ENCODE measurements at places on chromosomes 13 and 19.

- DNase-seq, result no peak
Observed at GRCh38 chr13:21671620-21672286, 880 bp downstream of the FGF9 start.

DNA sequence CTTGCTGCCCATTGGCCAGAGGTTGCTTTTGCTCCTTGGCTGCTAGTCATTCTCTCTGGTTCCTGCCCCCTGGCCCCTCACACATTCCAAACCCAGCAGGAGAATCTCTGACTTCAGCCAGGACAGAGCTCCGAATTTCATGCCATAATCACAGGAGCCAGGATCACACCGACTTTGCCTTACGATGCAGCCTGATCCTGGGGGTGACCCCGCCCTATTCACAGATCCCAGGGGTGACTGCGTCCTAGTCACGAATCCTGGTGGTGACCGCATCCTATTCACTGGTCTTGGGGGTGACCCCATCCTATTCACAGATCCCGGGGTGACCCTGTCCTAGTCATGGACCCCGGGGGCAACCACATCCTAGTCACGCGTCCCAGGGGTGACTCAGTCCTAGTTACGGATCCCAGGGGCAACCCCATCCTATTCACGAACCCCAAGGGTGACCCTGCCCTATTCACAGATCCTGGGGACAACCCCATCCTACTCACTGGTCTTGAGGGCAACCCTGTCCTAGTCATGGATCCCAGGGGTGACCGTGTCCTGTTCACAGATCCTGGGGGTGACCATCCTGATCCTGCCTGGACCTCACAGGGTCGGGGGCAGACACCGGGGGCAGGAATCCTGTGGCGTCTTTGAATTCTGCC lies 7.4 kb upstream of the TEX29 start:
- no peak for DNase-seq

DNA sequence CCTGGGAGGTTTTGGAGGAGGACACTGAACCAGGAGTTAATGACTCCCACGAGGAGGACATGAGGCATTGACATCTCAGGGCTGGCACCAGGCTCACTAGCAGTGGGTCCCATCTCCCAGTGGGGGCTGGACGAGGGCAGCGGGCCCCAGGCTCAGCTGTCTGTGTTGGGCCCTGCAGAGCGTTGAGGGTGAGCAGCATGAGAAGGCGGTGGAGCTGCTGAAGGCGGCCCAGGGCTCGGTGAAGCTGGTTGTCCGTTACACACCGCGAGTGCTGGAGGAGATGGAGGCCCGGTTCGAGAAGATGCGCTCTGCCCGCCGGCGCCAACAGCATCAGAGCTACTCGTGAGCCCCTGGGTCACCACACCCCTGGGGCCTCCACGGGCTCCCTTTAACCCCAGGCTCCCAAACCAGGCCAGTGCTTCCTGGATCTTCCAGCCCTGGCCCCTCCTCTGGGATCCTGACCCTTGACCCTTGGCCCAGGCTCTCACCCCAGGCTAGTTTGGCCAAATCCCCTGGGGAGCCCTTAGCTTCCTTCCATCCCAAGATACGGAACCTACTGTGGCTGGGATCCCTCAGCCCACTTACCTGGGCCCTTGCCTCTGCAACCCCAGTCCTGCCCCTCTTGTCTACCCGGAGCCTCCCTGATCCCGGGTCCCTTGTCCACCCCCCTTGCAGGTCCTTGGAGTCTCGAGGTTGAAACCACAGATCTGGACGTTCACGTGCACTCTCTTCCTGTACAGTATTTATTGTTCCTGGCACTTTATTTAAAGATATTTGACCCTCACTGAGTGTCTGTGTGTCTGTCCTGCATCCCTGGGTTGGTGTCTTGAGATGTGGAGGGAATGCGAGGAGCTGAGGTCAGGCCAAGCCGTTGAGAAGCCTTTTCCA lies 1.0 kb downstream of the C19orf73 start:
- no peak for DNase-seq

DNA sequence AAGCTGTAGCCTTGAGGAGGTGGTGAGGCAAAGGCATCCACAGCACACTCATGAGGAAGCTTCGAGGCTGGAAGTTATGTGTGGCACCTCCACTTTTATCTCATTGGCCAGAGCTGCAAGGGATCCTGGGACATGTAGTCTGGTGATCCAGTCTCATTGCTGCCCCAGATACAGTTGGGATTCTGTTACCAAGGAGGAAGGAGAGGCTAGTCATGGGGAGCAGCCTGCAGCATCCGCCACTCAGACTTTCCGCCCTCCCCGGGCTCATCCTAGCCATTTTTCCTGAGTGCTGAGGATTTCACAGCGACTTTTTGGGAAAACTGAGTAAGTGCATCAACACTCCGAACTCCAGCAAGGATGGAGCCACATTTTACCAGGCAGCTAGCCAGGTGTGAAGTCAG lies 74.4 kb downstream of the DPF1 start:
- DNase-seq, result no peak

DNA sequence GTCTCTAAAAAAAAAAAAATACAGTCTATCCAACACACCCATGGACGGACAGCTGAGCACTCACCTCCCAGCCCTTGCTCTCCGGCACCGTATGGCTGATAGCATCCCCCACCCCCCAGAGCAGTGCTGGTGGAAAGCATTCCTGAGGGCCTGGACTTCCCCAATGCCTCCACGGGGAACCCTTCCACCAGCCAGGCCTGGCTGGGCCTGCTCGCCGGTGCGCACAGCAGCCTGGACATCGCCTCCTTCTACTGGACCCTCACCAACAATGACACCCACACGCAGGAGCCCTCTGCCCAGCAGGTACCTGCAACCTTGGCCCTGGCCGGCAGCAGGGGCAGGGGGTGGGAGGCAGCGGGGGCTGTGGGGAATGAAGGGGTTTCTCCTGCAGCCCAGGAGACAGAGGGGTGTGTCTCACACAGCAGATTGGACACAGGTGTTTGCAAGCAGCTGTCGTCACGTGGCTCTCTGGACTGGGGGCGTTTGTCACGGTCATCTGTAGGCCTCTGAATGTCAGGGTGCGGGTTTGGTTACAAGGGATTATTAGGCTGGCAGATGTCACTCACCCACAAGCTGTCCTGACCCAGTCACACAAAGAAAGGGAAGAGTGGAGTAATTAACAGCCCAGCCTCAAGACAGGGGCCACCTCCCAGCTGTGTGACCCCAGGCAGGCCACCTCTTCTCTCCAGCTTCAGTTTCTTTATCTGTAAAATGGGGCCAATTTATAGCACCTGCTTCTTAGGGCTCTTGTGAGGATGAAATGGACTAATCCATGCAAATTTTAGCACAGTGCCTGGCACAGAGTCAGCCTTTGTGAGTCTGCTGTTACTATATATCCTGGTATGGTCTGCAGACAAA lies 19.3 kb downstream of the PLD3 start:
- no peak for DNase-seq

DNA sequence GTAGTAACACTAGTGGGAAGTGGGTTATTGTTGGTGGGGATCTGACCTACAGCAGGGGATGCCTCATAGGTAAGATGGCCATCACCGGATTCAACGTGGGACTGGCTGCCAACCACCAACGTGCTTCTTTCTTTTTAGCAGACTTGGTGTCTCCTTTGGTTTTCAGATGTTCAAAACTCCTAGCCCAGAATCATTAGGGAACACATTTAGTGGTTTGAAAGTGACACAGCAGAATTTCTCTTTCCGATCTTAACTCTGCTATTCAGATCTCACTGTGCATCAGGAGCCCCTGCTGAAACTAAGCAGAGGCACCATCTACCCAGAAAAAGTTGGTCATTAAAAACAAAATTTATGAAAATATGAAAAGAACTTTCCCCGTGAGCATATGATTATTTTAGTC lies 36.7 kb upstream of the PCDH8 start:
- DNase-seq, result no peak

DNA sequence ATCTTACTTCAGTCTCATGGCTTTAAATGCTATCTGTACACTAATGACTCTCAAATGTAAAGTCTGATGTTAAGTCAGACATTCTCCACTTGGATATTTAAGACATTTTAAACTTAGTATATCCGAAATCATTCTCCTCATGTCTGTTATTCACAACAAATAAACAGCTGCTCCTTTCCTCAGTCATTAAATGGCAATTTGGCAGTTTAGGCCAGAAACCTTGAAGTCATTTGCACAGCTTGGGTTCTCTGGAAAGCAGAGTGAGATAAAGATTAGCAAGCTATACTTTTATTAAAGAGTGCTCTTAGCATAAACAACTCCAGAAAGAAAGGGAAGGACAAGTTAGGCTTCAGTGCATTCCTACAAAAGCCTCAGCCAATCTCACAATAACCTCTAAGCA lies 53.7 kb downstream of the DNAJC15 start:
- DNase-seq, result no peak

DNA sequence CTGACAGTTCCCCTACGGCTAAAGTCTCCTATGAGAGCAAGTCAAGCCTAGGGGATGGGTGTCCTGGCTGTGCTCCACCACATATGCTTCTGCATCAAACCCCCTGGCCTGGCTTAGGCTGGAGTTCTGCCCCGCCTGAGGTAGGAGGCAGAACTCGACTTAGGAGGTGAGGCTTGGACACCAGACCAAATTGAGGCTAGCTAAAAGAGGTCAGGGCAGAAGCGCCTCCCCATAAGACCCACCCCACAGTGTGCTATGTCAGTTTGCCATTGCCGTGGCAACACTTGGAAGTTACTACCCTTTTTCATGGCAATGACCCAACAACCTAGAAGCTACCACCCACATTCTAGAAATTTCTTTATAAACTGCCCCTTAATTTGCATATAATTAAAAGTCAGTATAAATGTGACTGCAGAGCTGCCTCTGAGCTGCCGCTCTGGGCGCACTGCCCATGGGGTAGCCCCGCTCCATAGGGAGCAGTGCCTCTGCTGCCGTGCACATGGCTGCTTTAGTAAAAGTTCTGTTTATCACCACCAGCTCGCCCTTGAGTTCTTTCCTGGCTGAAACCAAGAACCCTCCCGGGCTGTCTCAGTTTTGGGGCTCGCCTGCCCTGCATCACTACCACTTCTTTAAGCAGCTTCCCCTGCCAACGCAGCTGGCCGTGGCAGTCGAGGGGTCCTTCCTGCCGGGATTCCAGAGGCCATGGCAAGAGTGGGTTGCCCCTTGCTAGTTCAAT lies 20.2 kb downstream of the AP1M1 start:
- no peak for DNase-seq

- no peak for DNase-seq
Observed at GRCh38 chr19:362683-363082, 18.1 kb upstream of the MIER2 start.

GRCh38 chr13:52931131-52931530 lies 82.7 kb upstream of the PCDH8 start:
- no peak for DNase-seq

GRCh38 chr19:42199440-42200115 lies 17.9 kb downstream of the DEDD2 start:
- DNase-seq, result peak; percentile 69

GRCh38 chr19:45020071-45020470 lies 18.8 kb upstream of the CLASRP start:
- DNase-seq, result no peak

- DNase-seq, result no peak
Observed at GRCh38 chr13:43434191-43434590, 352.6 kb downstream of the ENOX1 start.

DNA sequence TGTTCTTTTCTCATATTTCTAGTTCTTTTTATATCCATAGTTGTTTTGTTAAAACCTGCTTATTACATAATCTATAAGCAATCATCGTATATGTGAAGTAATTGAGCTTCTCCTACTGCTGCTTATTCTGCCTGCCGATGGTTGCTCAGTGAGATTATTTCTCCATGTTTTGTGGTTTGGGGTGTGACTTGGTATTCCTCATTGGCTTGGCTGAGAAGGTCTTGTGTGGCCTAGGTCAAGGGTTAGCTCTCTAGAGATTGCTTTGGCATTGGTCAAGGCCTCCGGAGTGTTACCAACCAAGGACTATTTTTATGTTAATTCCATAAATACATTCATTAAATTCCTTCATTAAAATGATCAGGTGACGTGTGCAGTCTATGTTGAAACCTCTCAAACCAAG lies 302.8 kb downstream of the MYO16 start:
- no peak for DNase-seq

Data from CD4-positive, alpha-beta T cell treated with Interleukin-4 for 4 hours (primary cell).